Breast epithelium (tissue), 4 donors: ENCODE measurements at places on chromosomes 16 and 17. TPM values are rescaled to one million over a fixed set of nuclear protein-coding genes. Genes with fewer than 3 reads are reported as not detected.
A peak's percentile ranks its signal among the peaks of the same experiment; 100 is the strongest.

GRCh38 chr17:68599552-68600066 is 1.6 kb downstream of the FAM20A start:
- no peak for DNase-seq

DNA sequence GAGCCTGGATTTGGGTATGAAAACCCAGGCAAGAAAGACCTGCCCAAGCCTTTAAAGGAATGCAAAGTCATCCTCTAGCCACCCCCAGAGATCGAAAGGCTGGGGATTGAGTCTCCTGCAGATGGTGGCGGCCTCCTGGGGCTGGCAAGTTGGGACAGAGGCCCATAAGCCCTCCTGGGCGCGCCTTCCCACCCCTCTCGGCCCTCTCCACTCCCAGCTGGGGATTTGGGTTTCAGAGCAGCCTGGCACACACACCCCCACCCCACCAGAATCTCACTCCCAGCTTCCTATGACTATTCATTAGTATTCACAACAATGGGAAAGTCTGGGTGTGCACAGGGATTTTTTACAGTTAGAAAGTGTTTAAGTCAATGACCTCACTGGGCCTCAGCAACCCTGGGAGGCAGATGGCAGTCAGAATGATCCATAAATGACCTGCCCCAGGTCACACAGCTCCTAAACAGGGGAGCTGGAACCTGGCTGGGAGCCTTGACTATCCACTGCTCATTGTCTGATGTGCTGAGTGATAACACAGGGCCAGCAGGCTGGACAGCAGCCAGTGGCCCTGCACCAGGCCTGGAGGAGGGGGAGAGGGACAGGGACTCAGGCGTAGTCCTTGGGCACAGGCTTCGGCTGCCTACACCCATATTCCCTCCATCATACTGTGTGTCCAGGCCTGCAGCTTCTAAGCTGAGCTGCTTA is 12.1 kb downstream of the NHERF1 start:
- no peak for DNase-seq

DNA sequence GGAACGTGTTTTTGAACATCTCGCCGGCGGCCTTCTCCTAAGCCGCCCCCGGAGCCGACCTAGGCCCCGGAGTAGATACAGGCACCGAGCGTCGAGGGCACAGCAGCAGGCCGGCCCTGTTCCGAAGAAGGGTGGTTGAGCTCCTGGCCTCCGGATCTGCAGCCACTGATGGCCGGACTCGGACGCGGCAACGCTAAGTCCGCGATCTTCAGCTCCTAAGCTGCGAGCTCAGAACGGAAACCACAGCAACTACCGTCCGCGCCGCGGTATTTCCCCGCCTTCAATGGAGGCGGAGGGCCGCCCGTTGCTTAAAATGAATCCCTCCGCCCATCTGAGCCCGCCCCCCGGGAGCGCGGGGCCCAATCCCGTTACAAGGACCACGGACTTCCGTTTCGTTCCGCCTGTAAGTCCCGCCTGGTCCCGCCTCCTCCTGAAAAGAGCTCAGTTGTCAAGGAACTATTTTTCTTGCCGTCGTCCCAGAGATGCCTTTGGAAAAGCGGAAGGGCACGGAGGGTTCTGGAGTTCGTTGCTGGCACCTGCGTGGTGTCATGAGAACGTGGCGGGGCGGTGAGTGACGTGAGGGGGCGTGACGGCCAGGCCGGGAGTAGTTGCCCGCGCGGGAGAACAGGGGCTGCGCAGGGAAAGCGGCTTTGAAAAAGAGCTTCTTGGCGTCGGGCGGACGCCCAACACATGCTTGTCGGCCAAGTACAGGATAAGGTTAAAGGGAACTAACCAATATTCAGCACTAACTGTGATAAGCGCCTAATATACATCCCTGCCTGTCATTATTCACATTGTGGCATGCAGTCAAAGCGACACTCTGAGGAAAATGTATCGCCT is at the start of gene CFAP20:
TSS of gene CFAP20 (minus strand) at position 285 of the 840 bp plus-strand sequence. CDS start at position 19, 266 bp downstream.
- peak; percentile 98 for DNase-seq

GRCh38 chr16:13014476-13014875 is 113.1 kb downstream of the SHISA9 start:
- DNase-seq: no peak

DNA sequence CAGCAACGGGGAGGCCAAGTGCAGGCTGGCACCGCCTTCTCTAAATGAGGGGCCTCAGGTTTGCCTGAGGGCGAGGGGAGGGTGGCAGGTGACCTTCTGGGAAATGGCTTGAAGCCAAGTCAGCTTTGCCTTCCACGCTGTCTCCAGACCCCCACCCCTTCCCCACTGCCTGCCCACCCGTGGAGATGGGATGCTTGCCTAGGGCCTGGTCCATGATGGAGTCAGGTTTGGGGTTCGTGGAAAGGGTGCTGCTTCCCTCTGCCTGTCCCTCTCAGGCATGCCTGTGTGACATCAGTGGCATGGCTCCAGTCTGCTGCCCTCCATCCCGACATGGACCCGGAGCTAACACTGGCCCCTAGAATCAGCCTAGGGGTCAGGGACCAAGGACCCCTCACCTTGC is 18.5 kb downstream of the NGFR start:
- DNase-seq: no peak

DNA sequence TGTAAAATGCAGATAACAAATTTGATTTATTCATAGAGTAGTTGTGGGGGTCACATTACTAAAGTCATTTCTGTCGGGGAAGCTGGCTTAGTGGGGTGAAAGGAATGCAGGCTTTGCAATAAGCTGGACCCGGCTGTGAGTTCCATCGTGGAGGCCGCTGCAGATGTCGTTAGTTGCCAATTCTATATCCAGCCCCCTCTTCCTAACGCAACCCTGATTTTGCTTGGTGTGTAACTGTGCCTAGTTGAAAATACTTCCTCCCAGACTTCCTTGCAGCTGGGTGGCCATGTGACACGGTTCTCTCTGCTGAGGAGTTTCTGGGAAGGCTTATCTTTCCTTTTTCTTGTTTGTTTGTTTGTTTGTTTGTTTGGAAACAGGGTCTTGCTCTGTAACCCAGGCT is 4.5 kb downstream of the MFSD6L start:
- DNase-seq: no peak

GRCh38 chr17:55344514-55344997 is 77.1 kb downstream of the MMD start:
- DNase-seq: no peak

GRCh38 chr17:74814453-74814852 is 38.3 kb upstream of the NAT9 start:
- DNase-seq: no peak

DNA sequence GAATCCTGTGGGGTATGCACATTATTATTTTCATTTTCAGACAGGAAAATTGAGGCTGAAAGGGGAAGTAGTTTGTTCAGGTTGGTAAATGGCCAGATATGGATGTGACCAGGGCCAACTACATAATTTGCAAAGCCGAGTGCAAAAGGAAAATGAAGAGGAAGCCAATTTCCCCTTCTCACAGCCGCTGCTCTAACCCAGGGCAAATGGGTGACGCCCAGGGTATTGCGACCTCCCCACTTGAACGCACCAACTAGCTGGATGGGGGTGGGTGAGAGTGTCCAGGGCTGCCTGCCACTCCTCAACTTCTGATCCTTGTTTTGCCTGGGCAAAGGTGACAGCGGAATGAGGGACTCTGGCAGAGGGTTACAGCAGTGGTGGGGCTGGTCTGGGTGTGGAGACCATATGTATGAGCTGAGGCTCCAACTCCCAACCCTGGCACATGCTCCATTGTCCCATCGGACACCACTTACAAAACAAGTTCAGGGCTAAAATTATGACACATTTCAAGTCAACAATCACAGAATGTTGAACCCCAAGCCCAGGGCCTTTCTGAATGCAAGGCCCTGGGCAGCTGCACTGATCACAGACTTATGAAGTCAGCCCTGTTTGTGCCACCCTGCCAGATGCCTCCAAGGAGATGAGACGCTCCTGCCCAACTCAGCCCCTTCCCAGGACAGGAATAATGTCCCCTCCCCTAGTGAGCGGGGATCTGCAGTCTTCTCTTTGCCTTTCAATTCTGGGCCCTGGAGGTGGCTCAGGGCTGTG is 1.7 kb downstream of the ANKRD40CL start:
- no peak for DNase-seq

DNA sequence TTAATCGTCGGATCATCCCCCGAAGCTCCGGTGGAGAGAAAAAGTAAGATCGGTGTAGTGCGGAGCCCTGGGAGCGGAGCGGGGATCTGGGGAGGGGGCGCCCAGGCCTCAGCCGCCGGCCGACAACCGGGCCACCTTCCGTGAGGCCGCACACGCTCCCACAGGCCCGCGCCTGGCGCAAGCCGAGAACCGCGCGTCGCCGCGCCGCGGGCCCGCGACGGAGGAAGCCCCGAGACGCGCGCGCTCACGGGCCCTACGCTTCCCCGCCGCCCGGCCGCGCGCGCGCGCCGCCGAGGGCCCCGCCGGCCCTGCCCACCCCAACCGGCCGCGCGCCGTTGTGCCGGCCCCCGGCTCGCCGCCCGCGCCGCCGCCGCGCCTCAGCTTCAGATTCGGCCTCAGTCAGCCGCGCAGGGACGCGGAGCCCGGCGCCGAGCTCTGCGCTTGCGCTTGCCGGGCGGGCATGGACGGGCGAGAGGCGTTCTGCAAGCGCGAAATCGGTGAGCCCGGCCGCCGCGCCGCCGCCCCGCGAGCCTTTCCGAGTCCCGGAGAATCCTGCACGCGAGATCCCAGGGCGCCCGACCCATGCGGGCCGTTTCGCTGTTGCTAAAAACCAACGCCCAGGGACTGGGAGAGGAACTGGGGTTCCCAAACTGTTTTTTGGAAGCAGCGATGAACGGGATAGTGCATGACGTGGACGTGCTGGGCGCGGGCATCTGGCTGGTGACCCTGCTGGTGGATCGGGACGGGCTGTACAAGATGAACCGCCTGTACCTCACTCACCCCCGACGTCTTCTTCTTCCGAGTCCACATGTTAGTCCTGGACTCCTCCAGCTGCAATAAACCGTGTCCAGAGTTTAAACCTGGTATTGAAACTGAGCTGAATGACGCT is 28.0 kb upstream of the LRRC37A start:
- peak; percentile 72 for DNase-seq

DNA sequence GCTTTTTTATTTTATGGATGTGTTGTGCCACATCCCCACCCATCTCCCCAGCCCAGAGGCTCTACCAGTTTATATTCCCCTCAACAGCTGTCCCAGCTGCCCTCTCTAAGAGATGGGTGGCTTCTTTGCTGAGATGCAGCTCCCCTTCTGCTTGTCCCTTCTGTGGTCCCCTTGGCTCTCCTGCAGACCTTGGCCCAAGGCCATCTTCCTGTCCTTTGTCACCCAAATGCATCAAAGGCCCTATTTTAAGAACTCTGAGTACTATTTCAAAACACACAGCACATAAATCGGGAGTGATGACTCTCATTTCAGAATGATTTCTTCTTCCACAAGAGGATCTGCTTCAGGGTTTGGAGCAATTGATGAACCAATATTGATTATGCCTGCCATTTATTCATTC is 85.3 kb downstream of the SPACA3 start:
- no peak for DNase-seq

- no peak for DNase-seq
These were observed 7.5 kb upstream of the CEP131 start for GRCh38 chr17:81230043-81230820.

The FKBP10 gene
- 39.4 TPM for total RNA-seq

- no peak for DNase-seq
These were observed at the start of gene MYO15B for GRCh38 chr17:75587675-75588595. MYO15B (plus strand) TSS chr17:75587800; CDS start chr17:75588058, 258 bp downstream.

GRCh38 chr17:28763804-28764266 is 20.0 kb downstream of the TRAF4 start:
- DNase-seq: peak; percentile 72

The KCTD19 gene
- total RNA-seq: not detected

DNA sequence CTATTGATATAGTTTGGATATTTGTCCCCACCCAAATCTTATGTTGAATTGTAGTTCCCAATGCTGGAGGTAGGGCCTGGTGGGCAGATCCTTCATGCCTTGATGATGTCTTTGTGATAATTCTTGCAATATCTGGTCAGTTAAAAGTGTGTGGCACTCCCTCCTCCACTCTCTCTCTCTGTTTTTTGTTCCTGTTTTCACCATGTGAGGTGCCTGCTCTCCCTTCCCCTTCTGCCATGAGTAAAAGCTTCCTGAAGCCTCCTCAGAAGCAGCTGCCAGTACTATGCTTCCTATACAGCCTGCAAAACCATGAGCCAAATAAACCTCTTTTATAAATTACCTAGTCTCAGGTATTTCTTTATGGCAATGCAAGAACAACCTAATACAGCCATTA is 47.3 kb downstream of the TOM1L2 start:
- DNase-seq: no peak

DNA sequence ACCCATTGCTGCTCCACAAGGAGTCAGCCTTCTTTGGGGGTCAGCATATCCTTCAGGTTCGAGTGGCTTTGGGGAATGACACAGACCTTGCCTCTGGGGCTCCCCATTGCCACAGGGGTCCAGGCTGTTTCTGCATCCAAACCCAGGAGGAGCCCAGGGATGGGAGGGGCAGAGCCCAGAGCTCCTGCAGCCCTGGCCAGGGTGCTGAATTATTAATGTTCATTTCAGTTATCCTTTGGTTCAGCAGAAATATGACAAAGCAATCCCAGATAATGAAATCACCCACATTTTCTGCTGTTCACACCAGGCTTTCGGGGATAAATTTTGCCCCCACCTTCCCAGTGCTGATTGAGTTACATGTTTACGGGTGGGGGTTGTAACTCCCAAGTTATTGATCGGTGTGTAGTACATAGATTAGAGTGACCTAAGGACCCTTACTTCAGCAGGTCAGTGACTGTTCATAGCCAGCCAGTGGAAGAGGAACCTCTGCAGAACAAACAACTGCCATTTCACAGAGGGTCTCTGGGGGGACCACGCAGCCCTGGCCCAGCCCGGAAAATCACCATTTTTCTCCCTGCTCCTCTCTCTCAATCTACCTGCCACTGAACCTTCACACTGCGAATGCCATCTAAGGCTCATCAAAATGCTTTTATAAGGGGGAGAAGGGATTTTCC is 240.3 kb upstream of the N4BP1 start:
- DNase-seq: no peak

DNA sequence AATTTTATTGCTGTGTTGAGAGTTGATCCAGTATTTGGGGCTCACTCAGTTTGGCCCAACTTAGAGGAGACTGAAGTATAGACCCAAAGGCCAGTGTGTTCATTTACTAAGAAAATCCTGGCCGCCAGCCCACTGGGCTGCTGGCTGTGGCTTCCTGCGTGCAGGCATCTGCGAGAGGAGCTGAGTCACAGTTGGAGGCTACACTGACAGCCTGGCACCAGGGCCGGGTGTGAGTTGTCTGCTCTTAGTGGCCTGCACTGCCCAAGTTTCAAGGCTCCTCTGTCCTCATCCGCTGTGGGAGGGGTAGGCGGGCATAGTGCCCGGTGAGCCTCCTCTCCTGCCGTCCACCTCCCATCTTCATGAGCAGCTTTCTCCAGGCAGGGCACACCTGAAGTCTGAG is 54.2 kb downstream of the PLD6 start:
- DNase-seq: peak; percentile 67

GRCh38 chr17:79461041-79461440 is 149.8 kb downstream of the RBFOX3 start:
- DNase-seq: no peak

GRCh38 chr16:78142788-78143187 is 43.3 kb downstream of the WWOX start:
- DNase-seq: no peak

- DNase-seq: no peak
These were observed 172.6 kb upstream of the RBFOX1 start for GRCh38 chr16:7160093-7160492.

The CA4 gene
- total RNA-seq: 4.7 TPM
